ENCODE measurements at places on chromosomes 4 and X. TPM values are rescaled to one million over a fixed set of nuclear protein-coding genes. Genes with fewer than 3 reads are reported as not detected.

DNA sequence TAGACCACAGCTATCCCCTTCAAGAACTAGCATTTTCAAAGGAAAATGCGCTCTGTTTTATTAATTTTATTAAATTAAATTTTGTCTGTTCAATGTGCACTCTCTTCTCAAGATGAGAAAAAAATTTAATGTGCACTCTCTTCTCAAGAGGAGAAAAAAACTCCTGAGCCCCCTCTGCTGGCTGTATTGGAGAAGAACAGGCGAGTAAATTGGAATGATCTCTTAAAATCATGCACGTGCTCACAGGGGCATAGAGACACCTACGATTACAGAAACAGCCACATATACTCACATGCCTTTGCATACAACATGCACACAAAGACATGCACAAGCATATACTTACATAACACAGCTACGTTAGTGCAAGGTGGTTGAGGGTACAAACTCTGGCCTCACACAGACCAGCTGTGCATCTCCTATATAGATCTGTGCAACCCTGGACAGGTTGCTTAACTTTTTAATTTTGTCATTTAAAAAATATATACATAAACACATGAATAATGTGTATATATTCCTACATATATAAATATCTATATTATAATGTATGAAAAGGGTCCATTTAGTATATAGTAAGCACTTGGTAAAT is 176.2 kb upstream of the CXorf66 start:
- H3K36me3 ChIP-seq, result no peaks in the 10 kb centered on the region
- no peaks in the 10 kb centered on the region for H3K27me3 ChIP-seq
- H3K4me1 ChIP-seq, result no peaks in the 10 kb centered on the region
- DNase-seq, result peak; percentile 27

DNA sequence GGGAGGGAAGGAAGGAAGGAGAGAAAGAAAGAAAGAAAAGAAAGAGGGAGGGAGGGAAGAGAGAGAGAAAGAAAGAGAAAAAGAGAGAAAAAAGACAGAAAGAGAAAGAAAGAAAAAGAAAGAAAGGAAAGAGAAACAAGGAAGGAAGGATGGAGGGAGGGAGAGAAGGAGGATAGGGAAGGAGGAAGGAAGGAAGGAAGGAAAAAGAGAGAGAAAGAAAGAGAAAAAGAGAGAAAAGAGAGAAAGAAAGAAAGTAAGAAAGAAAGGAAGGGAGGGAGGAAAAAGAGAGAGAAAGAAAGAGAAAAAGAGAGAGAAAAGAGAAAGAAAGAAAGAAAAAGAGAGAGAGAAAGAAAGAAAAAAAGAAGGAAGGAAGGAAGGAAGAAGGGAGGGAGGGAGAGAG is 105.8 kb upstream of the RBPJ start:
- H3K27me3 ChIP-seq, result no peaks in the 10 kb centered on the region
- no peaks in the 10 kb centered on the region for H3K4me1 ChIP-seq
- no peak for DNase-seq
- H3K4me3 ChIP-seq, result no peak overlapping the region
- H3K36me3 ChIP-seq, result no peaks in the 10 kb centered on the region

- H3K27ac ChIP-seq, result no peak overlapping the region
- H3K4me1 ChIP-seq, result no peaks in the 10 kb centered on the region
- no peaks in the 10 kb centered on the region for H3K36me3 ChIP-seq
- no peak for DNase-seq
- H3K4me3 ChIP-seq, result no peak overlapping the region
These were observed 531.7 kb upstream of the FTHL17 start for GRCh38 chrX:31603411-31604120.

- H3K27me3 ChIP-seq, result no peaks in the 10 kb centered on the region
- H3K4me3 ChIP-seq, result no peak overlapping the region
- DNase-seq, result no peak
- no peak overlapping the region for H3K27ac ChIP-seq
These were observed 75.8 kb downstream of the ATG4A start for GRCh38 chrX:108167211-108167872.

DNA sequence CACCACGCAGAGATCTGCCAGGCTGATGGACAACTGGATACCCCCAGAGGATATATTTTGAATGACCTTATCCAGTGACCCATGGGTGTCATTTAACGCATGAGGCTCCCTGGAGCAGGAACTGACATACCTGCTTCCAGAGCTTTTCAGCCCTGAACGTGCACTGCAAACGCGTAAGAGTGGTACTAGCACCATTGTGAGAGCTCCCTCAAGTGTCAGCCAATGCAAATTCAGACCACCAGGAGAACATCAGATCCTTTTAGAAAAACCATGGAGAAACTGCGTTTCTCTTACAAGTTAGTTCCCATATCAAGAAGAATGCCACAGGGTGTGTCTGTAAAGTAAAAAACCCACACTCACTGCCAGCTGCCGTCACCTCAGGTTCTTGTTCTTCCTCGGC is 7.3 kb downstream of the TREX2 start:
- no peak for DNase-seq
- H3K4me1 ChIP-seq, result no peaks in the 10 kb centered on the region
- no peaks in the 10 kb centered on the region for H3K27me3 ChIP-seq

GRCh38 chrX:15320297-15320696 is 4.9 kb upstream of the ASB11 start:
- H3K4me1 ChIP-seq, result no peaks in the 10 kb centered on the region
- no peak for DNase-seq
- no peak overlapping the region for H3K4me3 ChIP-seq
- H3K27ac ChIP-seq, result no peak overlapping the region

DNA sequence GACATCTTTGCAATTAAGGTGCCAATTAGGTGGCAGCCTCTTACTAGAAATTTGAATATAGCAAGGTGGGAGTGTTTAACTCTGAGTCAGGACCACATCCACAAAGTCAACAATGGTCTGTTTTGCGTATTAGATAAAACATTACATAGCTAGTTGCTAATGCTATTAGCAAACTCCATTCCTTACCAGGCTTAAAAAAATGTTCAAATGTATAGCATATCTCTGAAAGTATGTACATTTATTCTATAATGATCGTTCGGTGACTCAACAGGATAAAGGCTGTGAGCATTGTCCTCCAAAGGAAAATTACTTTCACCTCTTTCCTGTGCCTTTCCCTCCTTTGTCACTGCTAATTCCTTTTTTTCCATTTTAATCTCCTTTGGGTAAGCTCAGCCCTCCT is 74.5 kb downstream of the SYTL5 start:
- no peak for DNase-seq
- H3K27me3 ChIP-seq, result no peaks in the 10 kb centered on the region
- no peaks in the 10 kb centered on the region for H3K4me1 ChIP-seq
- H3K4me3 ChIP-seq, result no peak overlapping the region
- no peaks in the 10 kb centered on the region for H3K36me3 ChIP-seq

GRCh38 chr4:185143601-185143969 is 519 bp downstream of the SLC25A4 start:
- H3K27ac ChIP-seq, result no peak overlapping the region
- H3K27me3 ChIP-seq, result no peaks in the 10 kb centered on the region
- peak overlapping the region; percentile 61 for H3K4me3 ChIP-seq
- DNase-seq, result peak; percentile 50

DNA sequence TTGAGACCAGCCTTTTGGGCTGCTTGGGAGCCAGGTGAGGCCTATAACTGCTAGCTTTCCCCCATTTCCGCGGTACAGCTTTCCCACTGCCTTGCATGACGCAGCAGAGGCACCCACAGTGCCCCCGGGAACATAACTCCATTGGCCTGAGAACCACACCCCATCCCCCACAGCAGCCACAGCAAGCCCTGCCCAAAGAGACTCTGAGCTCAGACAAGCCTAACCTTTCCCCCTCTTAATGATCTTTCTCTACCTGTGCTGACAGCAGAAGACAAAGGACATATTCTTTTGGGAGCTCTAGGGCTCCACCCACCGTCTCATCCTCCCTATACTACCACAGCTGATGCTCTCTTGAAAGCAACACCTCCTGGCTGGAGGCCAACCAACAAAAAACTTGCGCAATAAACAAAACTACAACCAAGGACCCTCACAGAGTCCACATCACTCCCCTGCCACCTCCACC is 114.8 kb downstream of the FANCB start:
- no peak overlapping the region for H3K27ac ChIP-seq
- H3K27me3 ChIP-seq, result no peaks in the 10 kb centered on the region
- no peaks in the 10 kb centered on the region for H3K36me3 ChIP-seq
- no peak overlapping the region for H3K4me3 ChIP-seq
- H3K4me1 ChIP-seq, result no peaks in the 10 kb centered on the region

GRCh38 chr4:87967193-87967592 is 8.3 kb upstream of the SPP1 start:
- H3K27ac ChIP-seq, result no peak overlapping the region
- H3K27me3 ChIP-seq, result no peaks in the 10 kb centered on the region

DNA sequence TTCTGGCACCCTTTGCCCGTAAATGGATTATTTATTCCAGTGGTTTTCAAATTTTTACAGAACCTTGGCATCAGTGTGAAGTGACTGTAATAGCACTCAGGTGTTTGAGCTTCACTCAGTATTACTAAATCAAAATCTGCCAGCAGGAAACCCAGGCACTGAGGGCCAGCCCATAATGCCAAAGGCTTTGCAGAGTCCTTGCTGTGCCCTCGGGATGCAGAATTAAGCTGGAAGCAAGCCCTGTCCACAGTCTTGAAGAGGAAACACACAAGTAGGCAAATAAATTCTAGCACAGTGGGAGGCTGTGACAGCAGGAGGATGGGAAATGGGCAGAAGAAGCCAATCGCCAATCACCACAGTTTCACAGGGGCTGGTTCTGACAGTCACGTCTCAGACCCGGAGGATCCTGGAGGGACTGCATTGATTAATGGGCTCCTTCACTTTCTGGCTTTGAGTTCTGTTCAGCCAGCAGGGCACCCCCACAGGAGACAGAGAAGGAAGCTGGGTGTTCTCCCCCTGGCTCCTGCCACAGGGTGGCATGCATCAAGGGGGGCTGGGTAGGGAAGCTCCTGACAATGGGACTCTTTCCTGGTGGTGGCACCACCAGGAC is 138.8 kb downstream of the MTNR1A start:
- no peak for DNase-seq
- H3K4me1 ChIP-seq, result no peaks in the 10 kb centered on the region
- H3K27me3 ChIP-seq, result no peaks in the 10 kb centered on the region
- H3K27ac ChIP-seq, result no peak overlapping the region
- H3K36me3 ChIP-seq, result no peaks in the 10 kb centered on the region

DNA sequence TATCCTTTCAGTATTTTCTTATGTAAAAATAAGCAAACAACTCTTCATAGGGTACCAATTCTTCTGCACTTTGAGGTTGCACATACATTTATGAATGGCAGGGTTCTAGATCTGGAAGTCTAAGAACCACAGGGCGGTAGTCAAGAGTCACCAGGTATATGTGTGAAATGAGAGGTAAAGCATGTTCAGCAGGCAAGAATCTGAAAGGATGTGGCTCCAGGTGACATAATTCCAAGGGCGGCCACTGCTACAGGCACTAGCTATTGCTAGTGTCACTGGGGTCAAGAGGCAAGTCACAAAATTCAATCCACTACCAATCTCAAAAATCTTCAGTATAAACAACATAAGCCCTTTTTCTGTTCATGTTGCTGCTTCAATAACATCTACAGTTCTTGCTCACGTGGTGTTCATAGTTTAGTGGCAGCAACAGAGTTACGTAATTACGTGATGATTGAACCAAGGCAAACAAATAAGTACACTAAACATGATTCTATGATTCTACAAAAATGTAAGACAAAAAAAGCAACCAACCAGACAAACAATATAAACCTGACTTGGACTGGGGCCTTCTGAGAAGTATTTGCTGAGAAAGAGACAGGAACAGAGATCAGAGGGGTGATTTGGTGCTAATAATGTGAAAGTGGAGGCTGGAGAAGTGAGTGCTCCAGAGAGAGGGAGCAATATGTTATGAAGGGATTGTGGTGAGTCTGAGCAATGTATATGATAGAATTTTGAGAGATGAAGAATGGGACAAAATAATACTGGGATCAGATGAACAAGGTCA is 101.7 kb downstream of the NAA11 start:
- no peaks in the 10 kb centered on the region for H3K36me3 ChIP-seq
- no peaks in the 10 kb centered on the region for H3K27me3 ChIP-seq
- no peak overlapping the region for H3K27ac ChIP-seq
- no peaks in the 10 kb centered on the region for H3K4me1 ChIP-seq
- DNase-seq, result no peak
- no peak overlapping the region for H3K4me3 ChIP-seq

CHRDL1 gene
- total RNA-seq, result 13.0 TPM

GC gene
- 16.2 TPM for total RNA-seq

SLC2A9 gene
- 8.6 TPM for total RNA-seq

STATH gene
- total RNA-seq, result not detected

CYP2U1 gene
- total RNA-seq, result 5.7 TPM

HTN3 gene
- not detected for total RNA-seq
